ENCODE measurements at places on chromosomes 5 and 9.

DNA sequence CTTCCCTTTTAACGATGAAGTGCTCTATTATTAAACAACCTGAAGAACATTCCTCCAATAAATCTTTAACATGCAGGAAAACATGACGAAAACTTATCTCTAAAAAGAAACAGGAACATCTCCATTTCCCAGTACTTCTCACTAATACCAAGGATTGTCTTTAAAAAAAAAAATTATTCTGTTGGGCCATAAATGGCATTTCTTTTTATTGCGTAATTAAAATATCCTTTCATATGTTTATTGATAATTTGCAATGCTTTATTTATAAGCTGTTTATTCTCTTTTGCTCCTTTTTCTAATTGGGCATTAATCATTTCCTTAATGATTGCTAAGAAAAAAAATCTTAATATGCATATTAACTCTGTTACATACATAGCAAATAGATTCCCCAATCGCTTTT is 18.9 kb downstream of the LIFR start:
- DNase-seq: no peak

GRCh38 chr5:169788168-169788567 is 151.1 kb downstream of the DOCK2 start:
- no peak for DNase-seq

- no peak for DNase-seq
These were observed 141.0 kb upstream of the NUDT12 start for GRCh38 chr5:103703617-103704016.

- peak; percentile 73 for DNase-seq
These were observed 208.9 kb downstream of the TRIO start for GRCh38 chr5:14351845-14352712.

GRCh38 chr9:87518702-87519335 is 21.2 kb downstream of the DAPK1 start:
- peak; percentile 96 for DNase-seq

GRCh38 chr5:66933066-66933465 is 263.5 kb downstream of the CD180 start:
- no peak for DNase-seq

DNA sequence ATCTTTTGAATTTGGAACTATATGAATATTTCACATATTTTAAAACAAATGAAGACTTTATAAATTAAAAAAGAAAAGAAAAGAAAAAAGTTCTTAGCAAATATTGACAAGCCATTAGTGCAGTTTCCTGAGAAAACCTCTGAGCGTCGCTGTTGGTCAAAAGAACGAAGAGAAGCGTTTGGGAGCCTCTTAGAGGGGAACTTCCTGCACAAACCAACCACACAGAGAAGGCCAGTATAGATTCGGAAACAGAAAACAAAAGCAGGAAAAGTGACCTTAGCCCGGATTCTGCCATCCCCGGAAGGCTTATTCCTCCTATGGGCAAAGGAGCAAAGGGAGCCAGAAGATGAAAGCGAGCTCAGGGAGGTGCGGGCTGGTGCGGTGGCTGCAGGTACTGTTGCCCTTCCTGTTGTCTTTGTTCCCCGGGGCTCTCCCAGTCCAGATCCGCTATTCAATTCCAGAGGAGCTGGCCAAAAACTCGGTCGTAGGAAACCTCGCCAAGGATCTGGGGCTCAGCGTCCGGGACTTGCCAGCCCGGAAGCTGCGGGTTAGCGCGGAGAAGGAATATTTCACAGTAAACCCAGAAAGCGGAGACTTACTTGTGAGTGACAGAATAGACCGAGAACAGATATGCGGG is at the start of gene PCDHGB2:
PCDHGB2 (plus strand) TSS at position 205 of the 637 bp plus-strand sequence; CDS start at position 347, 142 bp downstream.
- DNase-seq: no peak

DNA sequence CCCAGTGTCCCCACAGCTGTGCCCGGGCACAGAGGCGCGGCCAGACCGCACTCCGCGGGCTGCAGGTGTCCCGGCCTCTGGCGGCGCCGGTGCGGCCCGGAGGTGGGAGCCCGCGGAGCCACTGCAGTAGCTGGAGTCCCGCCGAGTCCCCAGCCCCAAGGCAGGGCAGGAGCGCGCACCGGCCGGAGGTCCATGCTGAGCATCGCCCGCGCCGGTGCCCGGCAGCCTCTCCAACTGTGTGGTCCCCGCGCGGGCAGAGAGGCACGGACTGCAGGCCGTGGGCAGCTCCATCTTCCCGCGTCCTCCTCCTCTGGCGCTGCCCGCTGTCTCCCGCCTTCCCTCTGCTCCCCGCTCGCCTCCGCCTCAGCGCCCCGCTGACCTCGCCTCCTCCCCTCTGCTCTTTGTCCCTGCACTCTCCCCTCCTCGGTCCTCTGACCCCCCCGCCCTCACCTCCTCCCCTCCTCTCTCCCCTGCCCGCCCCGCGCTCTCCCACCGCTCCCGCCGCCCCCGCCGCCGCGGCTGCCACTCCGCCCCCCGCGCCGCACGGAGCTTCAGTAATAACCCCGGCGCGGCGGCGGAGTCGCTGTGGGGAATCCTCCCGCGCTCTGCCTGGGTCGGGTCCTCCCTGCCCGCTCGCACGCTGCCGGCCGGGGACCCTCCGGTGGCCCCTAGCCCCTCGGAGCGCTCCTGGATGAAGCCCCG is at the start of gene ADAMTS16:
ADAMTS16 (plus strand) TSS at position 554 of the 702 bp plus-strand sequence; CDS start at position 692, 138 bp downstream.
- no peak for DNase-seq

DNA sequence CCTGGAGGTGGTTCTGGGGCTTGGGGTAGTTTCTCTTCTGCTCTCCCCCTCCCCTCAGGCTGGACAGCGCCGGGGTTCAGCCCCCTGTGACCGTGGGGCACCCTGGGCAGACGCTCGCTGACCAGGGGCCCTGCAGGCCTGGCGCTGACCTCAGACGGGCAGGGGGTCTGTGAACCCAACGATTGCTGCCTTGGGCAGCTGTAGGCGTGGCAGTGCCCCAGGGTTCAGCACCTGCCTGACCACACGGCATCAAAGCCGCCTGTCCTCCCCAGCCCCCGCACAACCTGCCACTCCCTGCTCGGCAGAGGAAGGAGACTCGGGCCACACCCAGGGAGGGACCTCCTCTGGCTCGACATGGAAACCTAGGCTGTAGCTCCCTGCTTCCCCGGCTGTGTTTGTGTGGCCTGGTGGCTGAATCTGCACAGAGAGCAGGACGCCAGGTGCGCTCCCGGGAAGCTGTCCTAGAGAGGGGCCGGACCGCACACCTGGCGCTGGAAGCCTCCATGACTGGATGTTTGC is 12.2 kb downstream of the LCN12 start:
- DNase-seq: peak; percentile 15

DNA sequence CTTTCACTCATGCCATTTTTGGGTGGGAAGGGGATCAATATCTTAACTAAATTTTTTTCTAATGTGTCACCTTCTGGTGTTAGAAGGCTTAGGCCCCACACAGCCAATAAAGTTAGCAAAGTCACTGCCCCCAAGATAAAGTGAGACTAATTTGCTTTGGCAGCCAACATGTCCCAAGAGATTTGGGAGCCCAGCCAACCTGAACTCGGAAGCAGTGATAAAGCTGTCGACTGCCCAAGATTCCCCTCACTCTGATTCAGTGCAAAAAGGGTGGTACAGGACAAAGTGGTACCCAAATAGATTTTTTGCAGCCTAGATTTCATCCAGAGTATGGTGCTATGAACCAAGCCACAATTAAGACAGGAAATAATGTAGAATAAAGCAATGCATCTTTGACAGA is 572.5 kb upstream of the ARRDC3 start:
- DNase-seq: no peak

DNA sequence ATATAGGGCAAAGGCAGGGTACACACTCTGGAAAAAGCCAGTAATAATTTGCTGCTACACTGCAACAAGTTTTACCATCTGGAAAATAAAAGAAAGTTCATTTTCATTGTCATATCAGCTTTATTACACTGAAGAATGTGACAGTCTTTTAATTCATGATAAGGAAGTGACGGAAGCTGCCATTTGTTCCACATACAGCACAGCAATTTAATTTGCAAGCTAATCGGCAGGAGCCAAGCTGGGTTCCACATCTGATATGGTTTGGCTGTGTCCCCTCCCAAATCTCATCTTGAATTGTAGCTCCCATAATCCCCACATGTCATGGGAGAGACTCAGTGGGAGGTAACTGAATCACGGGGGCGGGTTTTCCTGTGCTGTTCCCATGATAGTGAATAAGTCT is 16.5 kb downstream of the PRELID2 start:
- no peak for DNase-seq

DNA sequence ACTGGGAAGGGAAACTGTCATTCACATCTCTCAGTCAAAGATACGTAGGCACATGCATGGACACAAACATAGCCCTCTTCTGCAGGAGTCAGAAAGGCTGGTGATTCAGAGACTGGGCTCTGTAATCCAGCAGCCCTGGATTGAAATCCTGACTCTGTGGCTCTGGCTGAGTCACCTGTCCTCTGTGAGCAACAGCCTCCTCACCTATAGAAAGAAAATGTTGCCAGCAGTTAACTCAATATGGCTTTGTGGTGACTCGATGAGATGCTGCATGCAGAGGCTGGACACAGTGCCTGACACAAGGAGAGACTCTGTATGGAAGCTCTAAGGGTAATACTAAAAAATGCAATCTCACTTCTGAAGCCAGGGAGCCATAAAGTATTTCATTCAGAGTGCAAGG is 23.9 kb upstream of the CDKN2AIPNL start:
- no peak for DNase-seq

DNA sequence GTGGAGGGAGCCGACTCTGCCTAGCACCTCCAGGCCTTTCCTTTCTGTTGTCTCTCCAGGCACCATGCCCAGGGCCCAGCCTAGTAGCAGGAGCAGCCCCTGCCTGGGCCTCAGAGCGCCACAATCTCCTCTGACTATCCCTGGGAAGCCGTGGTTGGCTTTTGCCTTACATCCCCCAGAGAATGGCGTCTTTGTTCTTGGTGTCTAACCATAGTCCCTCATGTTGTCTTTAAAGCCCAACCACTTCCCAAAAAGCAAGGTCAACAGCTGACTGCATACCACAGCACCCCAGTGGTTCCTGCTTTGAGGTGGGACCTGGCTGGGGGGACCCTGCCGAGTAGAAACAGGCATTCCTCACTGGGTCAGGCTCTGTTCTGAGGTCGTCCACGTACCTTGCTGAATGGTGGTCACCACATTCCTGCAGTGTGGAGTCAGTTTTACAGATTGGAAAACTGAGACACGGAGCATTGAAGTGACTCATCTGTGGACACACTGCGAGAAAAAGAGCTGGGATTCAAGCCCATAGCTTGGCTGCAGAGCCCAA is 13.7 kb upstream of the CERCAM start:
- DNase-seq: no peak

DNA sequence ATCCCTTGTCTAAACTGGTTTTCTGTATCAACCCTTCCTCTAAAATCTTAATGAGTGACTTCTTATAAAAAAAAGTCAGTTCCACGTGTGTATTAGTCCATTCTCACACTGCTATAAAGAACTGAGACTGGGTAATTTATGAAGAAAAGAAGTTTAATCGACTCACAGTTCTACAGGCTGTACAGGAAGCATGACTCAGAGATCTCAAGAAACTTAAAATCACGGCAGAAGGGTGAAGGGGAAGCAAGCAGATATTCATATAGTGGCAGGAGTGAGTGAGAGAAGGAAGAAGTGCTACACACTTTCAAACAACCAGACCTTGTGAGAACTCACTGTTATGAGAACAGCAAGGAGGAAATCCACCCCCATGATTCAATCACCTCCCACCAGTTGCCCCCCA is 307.8 kb upstream of the ARRDC3 start:
- DNase-seq: no peak

DNA sequence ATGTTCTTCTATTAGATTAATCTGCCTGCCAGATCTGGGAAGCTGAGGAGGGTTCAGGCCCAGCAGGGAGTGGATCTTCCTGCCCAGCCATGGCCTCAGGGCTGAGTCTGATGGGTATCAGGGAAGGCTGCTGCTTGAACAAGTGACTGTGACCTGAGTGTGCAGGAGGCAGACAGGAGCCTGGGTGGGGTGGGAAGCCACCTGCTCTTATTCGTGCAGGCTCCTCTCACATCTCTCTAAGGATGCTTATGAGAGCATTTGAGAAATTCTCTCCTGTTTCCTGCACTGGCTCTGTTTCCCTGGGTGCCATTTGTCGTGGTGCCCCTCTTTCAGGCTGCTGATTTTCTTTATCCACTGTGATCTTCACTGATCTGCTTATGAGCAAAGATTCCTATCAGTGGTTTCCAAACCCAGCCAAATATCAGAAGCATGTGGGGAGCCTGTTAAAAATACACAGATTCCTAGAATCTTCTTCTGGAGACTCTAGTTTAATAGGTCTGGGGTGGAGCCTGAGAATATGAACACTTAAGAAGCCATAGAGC is 2.1 kb downstream of the RGS3 start:
- DNase-seq: no peak

DNA sequence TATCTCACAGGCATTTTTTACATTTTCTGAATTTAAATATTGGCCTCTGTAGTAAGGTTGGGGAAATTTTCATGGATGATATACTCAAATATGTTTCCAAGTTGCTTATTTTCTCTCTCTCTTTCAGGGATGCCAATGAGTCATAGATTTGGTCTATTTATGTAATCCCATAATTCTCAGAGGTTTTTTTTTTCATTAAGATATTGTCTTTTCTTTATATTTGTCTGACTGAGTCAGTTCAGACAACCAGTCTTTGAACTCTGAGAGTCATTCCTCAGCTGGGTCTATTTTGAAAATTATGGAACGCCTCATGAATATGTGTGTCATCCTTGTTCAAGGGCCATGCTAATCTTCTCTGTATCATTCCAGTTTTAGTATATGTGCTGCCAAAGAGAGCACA is 223.2 kb downstream of the PCSK1 start:
- no peak for DNase-seq

GRCh38 chr9:5799314-5799713 is 33.6 kb downstream of the ERMP1 start:
- peak; percentile 13 for DNase-seq

- no peak for DNase-seq
These were observed 237.7 kb downstream of the MLLT3 start for GRCh38 chr9:20384642-20385041.

DNA sequence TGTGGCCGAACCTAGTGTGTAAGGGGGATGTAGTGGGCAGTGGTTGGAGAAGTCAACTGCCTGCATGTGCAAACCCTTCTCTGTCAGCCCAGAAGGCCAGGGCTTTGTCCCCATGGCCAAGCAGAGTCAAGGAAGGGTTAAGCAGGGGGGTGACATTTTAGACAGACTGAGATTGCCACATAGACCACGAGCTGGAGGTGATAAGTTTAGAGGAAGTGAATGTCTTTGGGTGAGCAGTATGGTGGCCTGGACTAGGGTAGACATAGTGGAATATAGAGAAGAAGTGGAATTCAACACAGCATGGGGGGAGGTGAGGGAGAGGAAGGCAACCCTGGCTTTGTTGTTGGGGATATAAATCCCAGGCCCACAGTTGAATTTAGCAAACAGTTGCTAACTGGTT is 38.7 kb upstream of the CDKN2AIPNL start:
- no peak for DNase-seq

- DNase-seq: no peak
These were observed 2.2 kb downstream of the UNC5A start for GRCh38 chr5:176812269-176813259.

- no peak for DNase-seq
These were observed 131.3 kb downstream of the PDZD2 start for GRCh38 chr5:31770132-31770720.

GRCh38 chr5:175693741-175694140 is 35.9 kb downstream of the HRH2 start:
- no peak for DNase-seq

- DNase-seq: no peak
These were observed 204.5 kb downstream of the COMMD10 start for GRCh38 chr5:116289276-116289675.
